ENCODE measurements at places on chromosomes 6 and 20.
A peak's percentile ranks its signal among the peaks of the same experiment; 100 is the strongest.

DNA sequence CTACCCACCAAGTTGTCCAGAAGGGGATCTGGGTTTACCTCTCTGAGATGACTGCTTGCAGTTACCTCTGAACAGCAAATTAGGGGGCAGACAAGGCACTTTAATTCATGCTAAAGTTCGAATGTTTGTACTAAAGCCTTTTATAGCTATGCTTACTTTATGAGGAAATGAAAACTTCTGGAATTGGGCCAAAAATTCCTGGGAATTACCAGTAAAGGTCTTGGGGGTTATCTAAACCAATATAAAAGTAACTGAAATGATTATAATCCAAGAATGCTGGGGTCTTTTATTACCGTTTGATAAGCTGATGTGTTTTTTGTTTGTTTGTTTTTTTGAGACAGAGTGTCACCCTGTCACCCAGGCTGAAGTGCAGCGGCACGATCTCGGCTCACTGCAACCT, 7.9 kb upstream of the LZTS3 start:
- no peak for DNase-seq

DNA sequence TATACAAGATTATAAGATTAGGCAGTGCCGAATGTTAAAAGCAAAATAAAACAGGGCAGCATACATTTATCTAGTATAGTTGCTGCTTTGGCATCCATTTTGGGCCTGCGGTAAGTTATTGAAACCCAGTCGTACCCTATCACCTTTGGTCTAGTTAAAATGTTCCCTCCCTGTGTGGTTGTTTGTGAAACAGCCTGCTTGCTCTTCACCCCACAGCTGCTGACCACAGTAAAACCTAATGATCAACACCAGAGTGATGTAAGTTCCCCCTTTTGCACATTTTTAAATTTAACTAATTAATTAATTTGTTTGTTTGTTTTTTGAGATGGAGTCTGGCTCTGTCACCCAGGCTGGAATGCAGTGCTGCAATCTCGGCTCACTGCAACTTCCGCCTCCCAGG, 50.3 kb upstream of the TXNDC5 start:
- no peak for DNase-seq

DNA sequence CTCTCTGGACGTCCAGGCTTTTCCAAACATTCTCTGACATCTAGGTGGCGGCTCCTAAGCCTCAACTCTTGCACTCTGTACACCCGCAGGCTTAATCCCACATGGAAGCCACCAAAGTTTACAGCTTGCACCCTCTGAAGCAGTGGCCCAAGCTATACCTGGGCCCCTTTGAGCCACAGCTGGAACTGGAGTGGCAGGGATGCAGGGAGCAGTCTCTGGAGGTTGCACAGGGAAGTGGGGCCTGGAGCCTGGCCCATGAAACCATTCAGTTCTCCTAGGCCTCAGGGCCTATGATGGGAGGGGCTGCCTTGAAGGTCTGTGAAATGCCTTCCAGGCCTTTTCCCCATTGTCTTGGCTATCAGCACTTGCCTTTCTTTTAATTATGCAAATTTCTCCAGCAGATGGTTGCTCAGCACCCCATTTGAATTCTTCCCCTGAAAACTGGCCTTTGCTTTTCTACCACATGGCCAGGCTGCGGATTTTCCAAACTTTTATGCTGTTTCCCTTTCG, 64.9 kb downstream of the IRF4 start:
- DNase-seq, result peak; percentile 32

DNA sequence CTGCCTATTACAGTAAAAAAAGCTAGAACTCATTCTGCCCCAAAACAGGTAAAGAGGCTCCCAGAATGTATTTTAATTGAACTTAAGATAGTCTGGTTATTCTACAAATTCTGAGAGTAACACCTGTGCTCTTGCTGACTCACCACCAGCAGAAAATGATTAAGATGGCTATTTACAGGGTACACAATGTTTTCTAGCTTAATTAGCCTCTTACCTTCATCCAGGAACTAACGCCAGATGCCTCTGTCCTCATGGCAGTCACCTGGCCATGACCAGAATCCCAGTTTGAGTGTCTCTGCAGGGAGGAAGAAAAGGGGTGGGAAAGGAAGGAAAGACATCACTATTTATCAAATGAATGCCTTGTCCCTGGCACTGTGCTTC, 31.3 kb upstream of the PPP1R3G start:
- no peak for DNase-seq

DNA sequence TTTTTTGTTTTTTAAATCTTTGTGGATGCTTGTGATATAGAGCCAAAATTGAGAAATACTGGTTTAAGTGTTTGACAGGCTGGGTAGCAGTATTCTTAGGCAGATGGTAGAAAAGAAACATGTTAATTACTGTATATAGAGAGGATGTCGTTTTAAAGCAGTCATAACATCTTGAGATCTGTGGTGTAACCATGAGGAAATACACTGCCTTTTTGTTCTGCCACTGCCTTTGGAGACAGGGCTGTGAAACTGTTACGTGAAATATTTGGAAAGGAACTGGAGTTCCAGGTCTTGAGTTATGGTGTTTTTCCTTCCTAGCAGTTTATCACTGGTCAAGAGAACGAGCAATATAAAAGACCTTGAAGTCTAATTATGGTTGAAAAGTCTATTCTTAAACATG, 19.5 kb downstream of the STXBP5 start:
- no peak for DNase-seq

DNA sequence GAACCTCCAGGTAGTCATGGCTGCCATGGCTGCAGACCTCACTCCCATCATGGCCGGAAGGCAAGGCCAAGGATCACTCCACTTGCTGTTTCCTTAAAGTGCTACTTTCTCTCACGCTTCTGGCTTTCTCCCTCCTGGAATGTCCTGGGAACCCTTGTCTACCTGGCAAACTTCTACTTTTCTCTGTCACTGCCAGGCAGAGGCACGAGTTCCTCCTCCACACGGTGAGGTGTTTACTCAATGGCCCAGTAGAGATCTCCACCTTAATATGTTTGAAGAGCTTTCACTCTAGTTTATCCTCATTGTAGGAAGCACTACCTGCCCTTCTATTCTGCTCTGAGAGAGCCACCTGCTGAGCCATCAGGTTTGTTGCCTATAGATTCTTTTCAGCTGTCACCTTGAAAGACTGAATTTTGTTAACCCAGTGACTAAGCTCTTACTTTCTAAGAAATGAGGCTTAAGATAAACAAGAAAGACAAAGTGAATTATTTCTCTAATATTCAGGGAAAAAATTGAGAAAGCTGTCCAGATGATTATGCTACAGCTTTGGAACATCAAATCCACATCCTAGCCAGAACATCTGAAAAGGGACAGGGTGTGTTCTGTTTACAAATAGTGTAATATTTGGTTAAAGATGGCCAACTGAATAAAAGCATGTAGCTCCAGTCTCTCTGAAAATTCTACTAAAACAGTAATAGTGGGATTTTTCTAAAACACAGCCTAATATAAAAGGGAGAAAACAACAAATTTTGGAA, 54.9 kb downstream of the PLAGL1 start:
- no peak for DNase-seq

- no peak for DNase-seq
Measured at GRCh38 chr6:128632131-128632530, 111.7 kb upstream of the PTPRK start.

DNA sequence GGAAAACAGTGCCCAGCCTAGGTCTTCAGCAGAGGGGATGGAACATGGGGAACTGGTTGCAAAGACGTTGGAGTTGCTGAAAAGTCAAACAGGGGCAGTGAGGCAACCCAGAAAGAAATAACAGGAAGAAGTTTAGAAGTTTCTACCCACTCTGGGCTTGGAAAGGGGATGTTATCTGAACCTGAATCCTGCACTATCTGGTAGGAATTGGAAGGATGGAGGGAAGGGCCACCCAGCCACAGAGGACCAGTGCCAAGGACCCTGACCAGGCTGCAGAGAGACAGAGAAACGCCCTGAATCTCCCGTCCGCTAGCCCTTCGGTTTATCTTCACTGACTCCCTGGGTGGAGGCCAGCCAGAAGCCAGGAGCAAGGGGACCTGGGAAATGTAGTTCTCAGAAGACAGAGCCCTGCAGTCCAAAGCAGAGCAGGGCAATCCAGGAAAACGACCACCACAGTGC, 217.3 kb upstream of the RREB1 start:
- DNase-seq, result no peak

- DNase-seq, result no peak
Measured at GRCh38 chr6:142914937-142915697, 29.9 kb downstream of the HIVEP2 start.

- no peak for DNase-seq
Measured at GRCh38 chr6:78533426-78533825, 333.9 kb upstream of the IRAK1BP1 start.

DNA sequence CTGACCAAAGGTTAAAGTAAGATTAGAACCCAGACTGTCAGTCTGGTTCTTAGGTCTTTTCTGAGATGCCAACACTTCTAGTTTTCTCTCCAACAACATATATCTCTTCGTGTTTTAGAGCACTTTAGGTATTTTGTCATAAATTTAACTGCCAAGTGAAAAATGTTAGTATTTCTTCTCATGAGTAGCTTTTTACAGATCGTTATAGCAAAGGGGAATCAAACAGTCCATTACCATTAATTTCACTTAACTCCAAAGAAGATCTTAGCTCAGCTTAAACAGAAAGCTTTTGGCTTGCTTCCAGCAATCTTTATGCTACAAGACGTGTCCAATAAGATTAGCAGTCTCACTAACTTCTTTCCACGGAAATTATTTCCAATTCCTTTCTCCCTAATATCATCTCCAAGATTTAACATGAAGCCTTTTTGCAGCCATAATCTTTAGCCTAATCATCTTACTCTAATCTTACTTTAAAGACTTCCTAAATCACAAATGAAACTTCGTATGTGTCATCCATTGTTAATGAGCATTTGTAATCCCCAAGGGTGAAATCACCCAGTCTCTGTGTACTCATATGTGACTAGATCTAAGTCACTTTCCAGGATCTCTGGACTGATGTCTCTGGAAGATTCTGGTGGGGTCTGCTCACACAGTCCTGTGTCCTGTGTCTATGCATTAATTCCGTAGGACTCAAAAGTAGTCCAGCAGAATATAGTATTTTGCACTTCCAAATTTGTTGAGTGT, 38.7 kb downstream of the MOXD1 start:
- no peak for DNase-seq

GRCh38 chr20:50561379-50562078, 51.3 kb downstream of the PTPN1 start:
- DNase-seq, result no peak

DNA sequence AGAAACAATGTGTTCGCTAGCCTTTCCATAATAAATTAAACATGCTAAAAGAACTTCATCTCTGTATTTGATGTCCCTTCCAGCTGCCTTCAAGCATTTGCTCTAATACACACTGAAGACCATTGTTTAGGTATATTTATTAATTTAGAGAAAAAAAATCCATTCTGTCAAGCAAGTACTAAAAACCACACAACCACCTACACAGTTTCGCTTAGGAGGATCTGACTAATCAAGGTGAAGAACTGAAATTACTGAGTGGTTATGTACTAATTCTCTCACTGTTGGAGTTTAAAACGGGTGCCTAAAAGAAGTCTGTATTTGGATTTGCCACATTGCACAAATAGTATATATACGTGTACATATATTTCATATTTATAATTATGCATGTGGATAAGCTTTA, 58.9 kb downstream of the GMDS start:
- DNase-seq, result no peak

- DNase-seq, result no peak
Measured at GRCh38 chr6:118775381-118775780, 118.6 kb upstream of the ASF1A start.

DNA sequence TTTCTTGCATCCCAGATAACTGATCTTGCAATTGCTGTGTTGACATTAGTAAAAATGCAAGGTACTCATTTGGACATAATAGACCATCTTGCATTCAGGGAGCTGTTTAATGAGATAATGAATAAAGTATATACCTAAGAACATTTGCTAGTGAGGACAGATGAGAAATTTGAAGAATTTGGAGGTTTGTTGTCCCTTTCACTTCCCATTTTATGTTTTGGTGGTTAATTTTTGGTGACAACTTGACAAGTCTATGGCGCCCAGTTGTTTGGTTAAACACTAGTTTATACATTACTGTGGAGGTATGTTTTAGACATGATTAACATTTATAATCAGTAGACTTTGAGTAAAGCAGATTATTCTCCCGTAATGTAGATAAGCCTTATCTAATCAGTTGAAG, 300.2 kb upstream of the SYNCRIP start:
- DNase-seq, result no peak

- DNase-seq, result no peak
Measured at GRCh38 chr6:133892813-133893691, 4.1 kb downstream of the TCF21 start.

DNA sequence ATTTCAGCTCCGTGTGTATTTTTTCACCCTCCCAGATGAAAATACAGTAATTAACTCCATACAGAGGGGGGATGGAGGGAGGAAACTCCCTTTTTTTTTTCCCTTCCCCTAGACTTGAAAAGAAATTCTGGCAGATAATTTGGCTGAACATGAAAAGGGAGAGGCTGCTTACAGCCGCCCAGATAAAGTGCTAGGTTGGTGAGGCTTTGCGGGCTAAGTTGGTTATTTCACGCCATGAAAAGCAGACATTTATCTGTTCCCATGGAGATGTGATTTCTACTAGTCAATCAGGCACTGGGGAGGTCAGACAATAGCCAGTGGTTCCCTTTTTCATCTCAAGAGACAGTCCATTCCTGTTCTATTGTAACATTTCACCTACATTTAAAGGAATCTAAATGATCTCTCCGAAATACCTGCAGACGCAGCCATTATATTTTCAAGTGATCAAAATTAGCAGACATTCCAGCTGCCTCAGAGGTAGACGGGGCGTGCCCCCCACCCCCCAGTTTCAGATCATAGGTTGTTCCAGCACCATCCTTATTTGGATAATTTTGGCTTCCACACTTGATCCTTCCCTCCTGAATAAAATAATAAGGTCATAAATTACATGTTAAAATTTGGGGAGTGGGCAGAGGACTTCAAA, 143.9 kb upstream of the ZNF217 start:
- DNase-seq, result no peak

- no peak for DNase-seq
Measured at GRCh38 chr6:140069576-140069975, 695.1 kb upstream of the CITED2 start.

DNA sequence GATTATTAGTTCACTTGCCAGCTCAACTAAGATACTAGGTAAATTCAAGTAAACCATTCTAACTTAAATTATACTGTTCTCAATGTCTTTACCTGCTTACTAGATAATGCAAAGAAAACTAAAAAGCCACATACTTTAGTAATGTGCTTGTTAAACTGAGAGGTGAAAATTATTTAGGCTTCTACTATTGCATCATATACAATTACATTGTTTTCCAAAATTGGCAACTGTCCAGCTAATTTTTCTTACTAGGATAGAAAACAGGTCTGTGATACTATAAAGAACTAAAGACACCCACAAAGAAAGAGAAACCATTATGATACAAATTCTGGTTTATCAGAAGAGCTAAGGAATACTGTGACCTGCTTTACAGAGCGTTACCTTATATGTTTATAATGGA, 45.6 kb upstream of the ALDH8A1 start:
- no peak for DNase-seq

DNA sequence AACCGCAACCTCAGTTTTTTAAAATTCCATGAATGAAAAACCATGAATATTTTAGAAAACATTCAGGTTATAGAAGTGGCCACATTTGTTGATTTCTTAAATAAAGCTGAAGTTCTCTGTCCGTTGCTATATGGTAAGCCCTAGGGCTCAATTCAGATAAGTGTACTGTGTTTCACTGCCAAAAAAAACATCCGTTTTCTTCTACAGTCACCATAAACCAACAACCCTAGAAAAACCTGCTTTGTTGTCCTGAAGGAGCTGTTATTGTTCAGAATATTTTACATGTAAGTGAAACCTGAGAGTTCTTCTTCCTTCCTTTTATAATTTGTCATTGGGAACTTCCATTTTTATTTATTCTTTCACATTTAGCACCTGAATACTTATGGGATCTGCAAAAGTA, 274.1 kb downstream of the TFAP2A start:
- no peak for DNase-seq
